Activated T-helper 9 cell treated with anti-CD3 and anti-CD28 coated beads, Interleukin-2, amount 50 U/mL, for 16 hours (primary cell): ENCODE measurements at places on chromosomes 6 and 20.
A peak's percentile ranks its signal among the peaks of the same experiment; 100 is the strongest.

DNA sequence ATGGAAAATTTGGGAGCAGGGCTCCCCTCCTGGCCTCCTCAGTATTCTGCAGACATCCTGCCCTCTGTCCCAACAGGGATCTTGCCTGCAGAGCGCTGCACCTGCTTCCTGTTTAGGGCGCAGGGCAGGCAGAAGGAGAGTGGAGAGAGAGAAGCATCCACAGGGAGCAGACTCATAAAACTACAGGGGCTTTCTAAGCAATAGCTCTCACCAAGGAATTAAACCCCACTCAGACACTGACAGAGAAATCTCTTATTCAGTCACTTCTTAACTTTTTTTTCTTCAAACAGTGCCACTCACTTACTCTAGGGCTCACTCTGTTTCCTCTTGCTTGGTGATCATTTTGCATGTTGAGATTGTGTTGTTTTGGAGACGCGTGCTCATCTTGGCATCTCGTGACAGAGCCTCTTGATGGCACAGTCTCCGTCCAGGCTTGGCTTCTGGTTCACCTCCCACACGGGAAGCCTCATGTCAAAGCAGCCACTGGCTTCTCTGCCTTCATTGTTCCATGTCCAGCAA lies 153.1 kb upstream of the INSM1 start:
- no peak for DNase-seq

GRCh38 chr6:15817100-15817499 lies 154.3 kb upstream of the DTNBP1 start:
- no peak for DNase-seq

GRCh38 chr20:1328680-1329330 lies at the start of gene SDCBP2:
Gene SDCBP2, minus strand, starts transcription at chr20:1329139. Its CDS starts 8,723 bp downstream, at chr20:1320416.
- DNase-seq = no peak

GRCh38 chr6:25428758-25429317 lies 149.7 kb downstream of the CARMIL1 start:
- no peak for DNase-seq

DNA sequence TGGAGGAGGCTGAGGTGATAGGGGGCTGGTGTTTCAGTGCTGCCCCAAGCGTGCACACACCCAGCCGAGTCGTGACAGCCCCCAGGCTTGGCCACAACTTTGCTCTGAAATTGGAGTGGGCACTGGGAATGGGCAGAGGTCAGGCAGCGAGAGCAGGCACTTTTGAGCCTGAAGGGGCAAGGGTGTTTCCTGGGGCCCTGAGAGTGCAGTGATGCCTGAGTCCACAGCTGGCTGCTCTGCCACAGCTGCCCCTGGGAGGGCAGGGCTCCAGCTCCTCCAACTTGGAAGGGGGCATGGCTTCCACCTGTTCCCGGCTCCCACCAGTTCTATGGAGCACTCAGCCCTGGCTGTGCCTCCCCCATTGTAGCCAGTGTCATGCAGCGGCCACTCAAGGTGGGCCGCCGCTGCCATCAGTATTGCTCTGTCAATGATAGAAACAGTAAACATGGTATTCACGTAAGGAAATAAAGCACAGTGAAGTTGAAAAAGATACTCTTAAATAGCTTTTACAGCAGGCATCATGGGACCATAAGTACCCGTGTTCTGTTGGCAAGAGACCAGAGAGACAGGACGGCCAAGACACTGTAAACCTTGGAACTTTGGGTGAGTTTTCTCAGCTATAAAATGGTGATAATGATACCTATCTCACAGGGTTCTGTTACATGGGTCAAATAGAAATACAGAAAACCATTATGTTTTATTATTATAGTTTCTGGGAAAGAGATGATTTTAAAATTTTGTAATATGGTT lies 108.9 kb downstream of the THEMIS start:
- DNase-seq = no peak

GRCh38 chr6:42450477-42451332 lies 1.0 kb downstream of the TRERF1 start:
- peak; percentile 15 for DNase-seq

DNA sequence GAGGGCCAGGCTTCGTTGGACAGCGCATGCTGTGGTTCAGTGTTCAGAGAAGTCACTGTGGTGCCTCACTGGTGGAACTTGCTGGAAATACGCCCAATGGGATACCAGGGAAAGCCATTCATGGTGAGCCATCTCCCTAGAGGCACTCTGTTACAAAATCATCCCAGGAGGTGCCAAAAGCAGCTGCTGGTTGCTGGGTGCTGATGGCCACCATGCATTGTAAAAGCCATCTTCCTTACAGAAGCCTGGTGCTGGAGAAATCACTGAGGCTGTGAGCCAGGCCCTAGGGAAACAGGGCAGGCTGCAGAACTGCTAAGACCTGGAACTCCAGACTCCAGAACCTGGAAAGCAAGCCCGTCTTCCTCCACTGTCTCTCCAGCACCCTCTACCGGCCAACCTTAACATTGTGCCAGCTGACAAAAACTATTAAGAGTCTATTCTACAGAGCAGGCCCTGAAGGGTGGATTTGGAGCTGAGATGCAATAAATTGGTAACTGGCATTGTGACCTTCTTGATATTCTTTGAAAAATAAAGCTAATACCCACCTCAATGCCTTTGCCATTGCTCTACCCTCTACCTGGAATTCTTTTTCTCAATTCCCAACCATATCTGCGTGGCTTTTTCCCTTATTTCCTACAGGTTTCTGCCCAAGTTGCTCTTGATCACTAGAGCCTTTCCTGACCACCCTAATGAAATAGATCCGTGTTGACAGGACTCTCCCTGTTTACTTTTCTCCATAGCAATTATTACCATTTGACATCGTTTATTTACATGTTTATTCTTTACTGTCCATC lies 18.5 kb downstream of the SNRPB start:
- peak; percentile 44 for DNase-seq

- DNase-seq = no peak
Observed at GRCh38 chr6:17972074-17972952, 15.1 kb downstream of the KIF13A start.

GRCh38 chr6:149990661-149991471 lies 27.1 kb downstream of the ULBP1 start:
- DNase-seq = no peak

GRCh38 chr6:30231067-30231466 lies 17.9 kb upstream of the TRIM26 start:
- no peak for DNase-seq

DNA sequence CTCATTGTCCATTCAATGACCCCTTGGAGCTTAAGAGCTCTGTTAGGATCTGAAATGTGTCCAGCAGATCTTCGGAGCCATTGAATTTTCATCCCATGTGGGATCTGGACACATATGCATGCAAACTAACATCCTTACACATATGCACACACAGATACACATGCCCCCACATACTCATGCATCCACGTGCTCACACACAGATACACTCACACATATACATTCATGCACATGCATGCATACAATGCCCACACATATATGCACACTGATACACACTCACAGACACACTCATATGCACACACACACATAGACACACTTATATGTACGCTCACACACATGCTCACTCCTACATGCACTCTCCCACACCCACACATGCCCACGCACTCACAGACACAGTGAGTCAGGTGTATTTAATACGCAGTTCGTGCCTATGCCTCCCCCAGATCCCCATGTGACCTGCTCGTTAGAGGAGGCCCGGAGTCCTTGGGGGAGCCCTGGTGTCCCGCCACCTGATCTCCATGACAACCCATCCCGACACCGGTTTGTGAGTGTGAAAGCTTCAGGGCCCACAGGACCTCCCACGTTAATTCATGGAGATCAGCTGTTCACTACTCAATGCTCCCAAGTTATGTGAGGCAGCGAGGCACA lies 121.9 kb upstream of the SULF2 start:
- no peak for DNase-seq

- no peak for DNase-seq
Observed at GRCh38 chr20:35344354-35344837, 52.2 kb upstream of the FAM83C start.

DNA sequence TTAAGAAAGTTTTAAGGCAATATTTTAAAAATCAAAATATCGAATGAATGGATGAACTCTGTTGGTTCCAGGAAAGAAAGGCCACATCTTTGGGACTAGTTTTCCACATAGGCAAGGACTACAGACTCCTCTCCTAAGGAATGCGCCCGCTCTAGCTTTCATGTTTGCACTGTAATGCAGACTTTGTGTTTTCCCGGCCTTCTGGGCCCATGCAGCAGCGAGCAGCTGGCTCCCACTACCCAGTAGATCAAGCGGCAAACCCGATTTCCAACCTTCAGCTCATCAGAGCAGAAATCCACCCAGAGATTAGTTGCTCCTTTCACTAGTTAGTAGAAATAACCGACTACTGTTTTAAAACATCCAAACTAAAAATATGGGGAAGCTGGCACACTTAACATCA lies 27.7 kb downstream of the OVOL2 start:
- DNase-seq = no peak

- DNase-seq = no peak
Observed at GRCh38 chr20:35002426-35003210, 47.0 kb downstream of the MYH7B start.

- DNase-seq = no peak
Observed at GRCh38 chr6:132919045-132919860, 104.9 kb downstream of the RPS12 start.

DNA sequence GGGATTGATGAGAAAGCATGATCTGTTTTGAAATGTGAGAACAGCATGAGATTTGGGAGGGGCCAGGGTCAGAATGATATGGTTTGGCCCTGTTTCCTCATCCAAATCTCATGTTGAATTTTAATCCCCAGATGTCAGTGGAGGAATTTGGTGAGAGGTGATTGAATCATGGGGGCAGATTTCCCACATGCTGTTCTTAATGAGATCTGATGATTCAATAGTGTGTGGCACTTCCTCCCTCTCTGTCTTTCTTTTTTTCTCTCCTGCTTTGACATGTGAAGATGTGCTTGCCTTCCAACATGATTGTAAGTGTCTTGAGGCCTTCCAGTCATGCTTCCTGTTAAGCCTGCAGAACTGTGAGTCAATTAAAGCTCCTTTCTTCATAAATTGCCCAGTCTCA lies 1060.3 kb upstream of the CITED2 start:
- no peak for DNase-seq

- no peak for DNase-seq
Observed at GRCh38 chr6:127457456-127458064, 1.6 kb downstream of the KIAA0408 start.

DNA sequence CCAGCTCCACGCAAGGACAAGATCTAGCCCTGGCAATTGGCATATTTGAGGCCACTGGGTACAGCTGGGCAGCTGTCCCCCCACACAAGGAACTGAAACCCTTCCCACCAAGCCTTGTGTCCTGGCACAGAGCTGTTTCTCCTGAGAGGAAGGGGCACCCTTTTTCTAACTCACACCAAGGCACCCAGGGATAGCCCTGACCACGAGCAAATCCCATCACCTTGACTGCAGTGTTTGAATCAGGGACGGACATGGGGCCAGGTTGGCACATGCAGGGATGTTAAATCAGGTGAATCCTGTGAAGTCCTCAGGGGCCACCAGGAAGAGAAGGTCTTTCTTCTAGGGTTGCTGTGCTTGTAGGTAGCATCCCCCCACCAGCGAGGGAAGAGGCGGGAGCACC lies 246.6 kb downstream of the PREX1 start:
- no peak for DNase-seq

DNA sequence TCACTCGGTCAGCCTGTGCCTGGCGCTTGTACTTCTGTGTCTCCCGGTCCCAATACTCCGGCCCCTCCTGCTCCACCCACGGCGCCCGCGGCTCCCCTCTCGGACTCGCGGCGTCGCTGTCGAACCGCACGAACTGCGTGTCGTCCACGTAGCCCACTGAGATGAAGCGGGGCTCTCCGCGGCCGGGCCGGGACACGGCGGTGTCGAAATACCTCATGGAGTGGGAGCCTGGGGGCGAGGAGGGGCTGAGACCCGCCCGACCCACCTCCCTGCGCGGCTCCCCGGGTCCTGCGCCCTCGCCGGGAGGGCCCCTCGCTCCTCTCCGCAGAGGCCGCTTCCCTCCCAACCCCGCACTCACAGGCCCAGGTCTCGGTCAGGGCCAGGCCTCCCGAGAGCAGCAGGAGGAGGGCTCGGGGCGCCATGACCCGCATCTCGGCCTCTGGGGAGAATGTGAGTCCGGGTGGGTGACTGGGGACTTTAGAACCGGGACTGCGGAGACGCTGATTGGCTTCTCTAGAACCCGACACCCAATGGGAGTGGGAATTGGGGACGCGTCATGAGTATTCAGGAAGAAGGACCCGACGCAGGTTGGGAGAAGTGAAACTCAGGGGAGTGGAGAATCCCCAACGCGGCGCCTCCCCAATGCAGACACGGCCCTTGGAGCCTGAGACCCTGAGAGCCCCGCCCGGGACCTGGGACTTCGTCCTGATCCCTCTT lies at the start of gene HLA-C:
HLA-C (minus strand) TSS at position 452 of the 717 bp plus-strand sequence; CDS start at position 431, 21 bp downstream.
- DNase-seq = peak; percentile 80

GRCh38 chr6:126117251-126117650 lies 130.9 kb downstream of the TRMT11 start:
- DNase-seq = no peak

GRCh38 chr6:55734256-55734655 lies 141.1 kb downstream of the BMP5 start:
- no peak for DNase-seq

GRCh38 chr6:165987483-165988301 lies 180.0 kb downstream of the TBXT start:
- no peak for DNase-seq

DNA sequence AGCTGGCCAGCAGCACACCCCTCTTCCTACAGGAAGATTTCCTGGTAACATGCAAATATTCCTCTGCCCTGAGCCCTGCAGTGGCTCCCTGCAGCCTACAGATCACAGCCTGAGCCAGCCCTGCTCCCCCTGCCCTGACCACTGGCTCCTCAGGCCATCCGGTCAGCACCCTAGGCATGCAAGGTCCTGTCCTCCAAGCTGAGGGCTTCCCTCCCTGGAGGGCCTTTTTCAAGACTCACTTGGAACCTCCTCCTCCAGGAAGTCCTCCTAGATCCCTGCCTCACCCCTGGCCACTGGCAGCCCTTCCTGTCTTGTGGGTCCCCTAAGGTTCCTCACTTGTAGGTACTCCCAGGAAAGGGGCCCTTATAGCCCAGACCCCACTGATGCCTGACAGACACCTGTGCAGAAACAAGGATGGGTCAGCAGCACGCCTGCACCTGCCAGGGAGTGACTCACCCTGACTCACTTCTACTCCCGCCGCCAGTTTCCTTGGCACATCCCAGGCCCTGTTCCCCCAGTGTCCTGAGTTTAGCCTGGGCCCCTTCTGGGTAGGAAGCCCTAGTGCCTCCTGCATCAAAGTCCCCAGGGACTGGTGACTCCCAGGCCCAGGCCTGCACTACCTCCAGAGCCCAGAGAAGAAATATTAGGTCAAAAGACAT lies 3.2 kb downstream of the SLC4A11 start:
- DNase-seq = no peak

GRCh38 chr6:167058261-167058660 lies 59.1 kb downstream of the CEP43 start:
- DNase-seq = no peak

DNA sequence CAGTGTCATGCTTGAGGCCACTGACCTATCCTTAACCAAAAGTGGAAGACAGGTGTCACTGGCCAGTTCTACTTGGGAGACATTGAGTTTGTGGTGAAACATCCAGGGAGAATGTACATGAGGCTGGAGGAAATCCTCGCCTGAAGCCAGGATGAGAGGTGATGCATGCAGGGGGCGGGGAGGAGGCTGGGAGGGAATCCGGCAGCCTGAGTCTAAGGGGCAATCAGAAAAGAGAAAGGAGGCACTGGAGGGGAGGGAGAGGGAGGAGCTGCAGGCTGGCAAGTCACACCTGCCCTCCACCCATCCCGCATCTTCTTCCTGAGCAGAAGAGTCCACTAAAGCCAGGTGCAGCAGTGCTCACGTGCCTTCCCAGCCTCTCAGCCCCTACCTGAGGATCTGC lies 14.9 kb upstream of the DDO start:
- DNase-seq = no peak
